Heart right ventricle (tissue), 16 donors: ENCODE measurements at places on chromosomes 5 and 9. TPM values are rescaled to one million over a fixed set of nuclear protein-coding genes. Genes with fewer than 3 reads are reported as not detected.

DNA sequence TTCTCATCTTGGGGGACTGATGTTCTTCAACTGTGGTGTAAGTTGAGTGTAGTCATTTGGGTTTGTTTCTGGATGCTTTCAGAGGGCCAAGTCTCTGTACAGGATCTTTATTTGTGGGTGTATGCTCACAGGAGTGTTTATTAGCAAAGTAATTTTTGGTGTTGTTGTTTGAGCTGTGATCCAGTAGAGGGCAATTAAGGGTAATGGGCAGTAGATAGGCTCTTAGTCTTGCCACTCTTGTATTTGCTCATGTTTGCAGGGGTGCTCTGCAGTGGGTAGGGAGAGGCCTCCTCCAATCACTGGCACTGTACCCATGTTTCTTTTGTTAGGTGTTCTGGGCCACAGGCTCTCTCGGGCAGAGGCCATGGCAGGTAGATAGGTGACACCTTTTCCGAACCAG lies 45.9 kb upstream of the ITGA2 start:
- no peak for DNase-seq
- no peaks in the 10 kb centered on the region for H3K36me3 ChIP-seq
- H3K27ac ChIP-seq = no peak overlapping the region
- no peak overlapping the region for H3K4me3 ChIP-seq
- no peaks in the 10 kb centered on the region for H3K4me1 ChIP-seq
- H3K27me3 ChIP-seq = no peaks in the 10 kb centered on the region

DNA sequence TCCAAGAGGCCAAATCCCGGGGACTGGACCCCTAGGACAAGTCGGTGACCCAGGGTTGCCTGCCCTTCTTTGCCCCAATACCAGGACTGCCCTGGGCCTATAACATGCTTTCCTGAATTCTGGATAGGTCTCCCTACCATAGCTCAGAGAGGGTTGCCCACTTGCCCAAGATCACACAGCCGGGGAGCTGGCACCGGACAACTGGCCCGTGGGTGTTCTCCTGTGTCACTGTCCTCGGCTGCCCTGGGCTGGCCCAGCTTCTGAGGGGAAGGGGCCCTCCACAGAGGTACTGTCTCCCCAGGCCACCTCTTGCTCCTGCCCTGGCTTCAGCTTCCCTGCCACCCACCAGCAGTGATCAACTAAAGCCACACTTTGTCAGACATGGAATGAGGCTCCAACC lies 28.8 kb upstream of the TTLL11 start:
- no peak overlapping the region for H3K4me3 ChIP-seq
- no peak overlapping the region for H3K27ac ChIP-seq
- no peaks in the 10 kb centered on the region for H3K27me3 ChIP-seq
- DNase-seq = no peak
- H3K4me1 ChIP-seq = peaks cover 20% of the 10 kb centered on the region

- DNase-seq = peak; percentile 9
- H3K4me3 ChIP-seq = no peak overlapping the region
- no peaks in the 10 kb centered on the region for H3K36me3 ChIP-seq
- peaks cover 6% of the 10 kb centered on the region for H3K27me3 ChIP-seq
- H3K27ac ChIP-seq = no peak overlapping the region
Measured at GRCh38 chr5:169064093-169064492, 236.8 kb downstream of the SLIT3 start.

DNA sequence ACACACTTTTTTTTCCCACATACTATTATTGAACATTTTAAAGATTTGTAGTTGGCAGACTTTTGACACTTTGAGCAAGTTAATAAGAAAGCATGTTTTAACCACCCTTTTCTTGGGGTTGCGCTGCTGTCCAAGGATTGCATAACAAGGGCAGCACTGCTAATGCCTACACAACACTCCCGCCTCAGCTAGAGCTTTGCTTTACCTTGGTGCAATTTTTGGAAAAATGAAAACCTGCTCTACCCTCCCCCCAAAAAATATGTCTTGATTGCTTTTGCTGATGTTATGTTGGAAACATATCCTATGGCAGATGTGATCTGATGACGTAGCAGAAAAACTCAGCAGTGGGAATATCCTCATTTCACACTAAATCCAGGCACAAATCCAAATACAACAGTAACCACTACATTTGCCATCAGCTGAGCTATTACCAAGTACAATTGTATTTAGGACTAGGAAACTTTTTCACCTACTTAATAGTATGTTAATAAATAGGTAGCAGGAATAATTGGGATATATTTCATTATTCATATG lies 51.5 kb downstream of the UBE2R2 start:
- H3K36me3 ChIP-seq = peaks cover 7% of the 10 kb centered on the region
- peak overlapping the region; percentile 44 for H3K27ac ChIP-seq
- H3K27me3 ChIP-seq = no peaks in the 10 kb centered on the region
- no peak for DNase-seq
- no peak overlapping the region for H3K4me3 ChIP-seq

- H3K4me3 ChIP-seq = no peak overlapping the region
- DNase-seq = no peak
- H3K27me3 ChIP-seq = no peaks in the 10 kb centered on the region
- peaks cover 12% of the 10 kb centered on the region for H3K4me1 ChIP-seq
- H3K27ac ChIP-seq = no peak overlapping the region
Measured at GRCh38 chr9:32991897-32992594, 9.4 kb downstream of the APTX start.

DNA sequence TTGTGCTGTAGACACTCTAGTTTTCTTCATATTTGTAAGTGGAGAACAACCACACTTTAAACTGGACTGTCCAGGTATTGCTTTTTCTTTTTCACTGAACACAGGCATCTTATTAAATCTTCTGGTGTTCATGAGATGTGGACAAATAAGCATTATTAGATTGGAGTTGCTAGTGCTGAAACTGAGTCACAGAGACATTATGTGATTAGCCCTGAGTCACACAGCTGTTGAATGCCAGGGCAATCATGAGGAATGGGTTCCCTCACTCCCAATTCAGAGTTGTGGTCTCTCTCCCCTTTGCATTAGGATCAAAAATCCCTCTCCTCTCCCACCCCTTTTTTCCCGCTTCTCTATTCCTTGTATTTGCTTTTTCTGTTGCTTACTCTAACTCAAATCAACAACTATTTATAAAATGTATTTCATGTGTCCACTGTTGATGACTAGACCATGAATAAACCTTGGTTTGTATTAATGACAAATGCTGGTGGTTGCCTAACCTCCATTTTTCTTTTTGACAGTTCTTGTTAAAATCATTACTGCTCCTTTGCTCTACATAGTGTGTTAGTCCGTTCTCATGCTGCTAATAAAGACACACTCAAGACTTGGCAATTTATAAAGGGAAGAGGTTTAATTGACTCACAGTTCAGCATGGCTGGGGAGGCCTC lies 738.2 kb downstream of the BRINP1 start:
- no peak overlapping the region for H3K27ac ChIP-seq
- no peak overlapping the region for H3K4me3 ChIP-seq

The PLAC8L1 gene
- not detected for total RNA-seq
